ENCODE measurements at places on chromosomes 5 and 9. TPM values are rescaled to one million over a fixed set of nuclear protein-coding genes. Genes with fewer than 3 reads are reported as not detected.

The UGT3A2 gene
- 7.2 TPM for total RNA-seq

The RAB3C gene
- 16.1 TPM for total RNA-seq

The TMEFF1 gene
- total RNA-seq, result 45.8 TPM

DNA sequence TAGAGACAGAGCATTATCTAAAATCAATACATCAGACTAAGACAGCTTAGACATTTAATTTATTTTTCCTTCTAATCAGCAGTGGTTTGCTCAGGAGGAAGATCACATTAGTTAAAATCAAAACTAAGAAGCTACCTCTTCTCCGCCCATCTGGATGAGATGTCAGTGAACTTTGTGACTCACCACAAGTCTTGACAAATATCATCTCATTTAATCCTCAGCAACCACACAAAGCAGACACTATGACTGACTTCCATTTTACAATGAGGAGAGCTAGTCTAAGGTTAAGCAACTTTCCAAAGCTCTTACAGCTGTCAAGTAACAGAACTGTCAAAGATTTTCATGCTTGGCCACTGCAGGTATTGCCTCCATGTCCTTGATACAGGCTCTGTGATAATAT, 289.5 kb downstream of the DEPDC1B start:
- no peaks in the 10 kb centered on the region for H3K4me1 ChIP-seq
- H3K4me3 ChIP-seq, result no peak overlapping the region
- no peak for DNase-seq
- no peaks in the 10 kb centered on the region for H3K27me3 ChIP-seq

- no peaks in the 10 kb centered on the region for H3K36me3 ChIP-seq
- no peak for DNase-seq
- peaks cover 2% of the 10 kb centered on the region for H3K27me3 ChIP-seq
- no peaks in the 10 kb centered on the region for H3K4me1 ChIP-seq
Observed at GRCh38 chr5:4079831-4080230, 484.2 kb downstream of the IRX1 start.
